SJSA1 (cell line): ENCODE measurements at places on chromosomes 5 and 9. TPM values are rescaled to one million over a fixed set of nuclear protein-coding genes. Genes with fewer than 3 reads are reported as not detected.

- DNase-seq: no peak
Measured at GRCh38 chr5:8176101-8176693, 307.2 kb downstream of the MTRR start.

- no peak for DNase-seq
Measured at GRCh38 chr9:127549218-127549617, 62.9 kb upstream of the STXBP1 start.

DNA sequence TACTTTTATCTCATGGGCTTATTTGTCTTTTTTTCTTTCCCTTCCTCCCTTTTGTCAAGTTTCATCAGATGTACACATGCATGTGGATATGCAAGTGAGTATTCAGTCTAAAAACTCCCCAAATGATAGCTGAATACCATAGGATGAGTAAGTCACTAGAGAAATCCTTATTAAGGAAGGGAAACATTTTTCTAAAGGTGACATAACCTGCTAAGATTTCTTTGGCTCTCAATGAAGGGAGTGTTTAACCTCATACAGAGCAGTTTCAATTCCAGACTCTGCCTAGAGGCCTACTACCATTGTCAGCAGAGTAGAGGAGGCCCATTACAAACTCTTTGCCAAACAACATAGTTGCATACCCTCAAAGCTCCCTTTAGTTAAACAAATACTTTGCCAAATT is 192.4 kb downstream of the ARHGEF28 start:
- no peak for DNase-seq

GRCh38 chr5:57383093-57383861 is 99.3 kb downstream of the ACTBL2 start:
- peak; percentile 89 for DNase-seq

- DNase-seq: no peak
Measured at GRCh38 chr9:77601476-77602099, 46.5 kb downstream of the GNA14 start.

- DNase-seq: no peak
Measured at GRCh38 chr9:68973619-68974018, 40.3 kb downstream of the PRKACG start.

- no peak for DNase-seq
Measured at GRCh38 chr9:106066940-106067524, 372.7 kb downstream of the TMEM38B start.

GRCh38 chr5:169650701-169651331 is 13.7 kb downstream of the DOCK2 start:
- DNase-seq: peak; percentile 71

GRCh38 chr5:141476132-141476911 is 556 bp downstream of the PCDHGC3 start:
- peak; percentile 66 for DNase-seq

- no peak for DNase-seq
Measured at GRCh38 chr5:9013147-9013546, 532.7 kb downstream of the SEMA5A start.

The LHX6 gene
- 4.6 and 6.4 TPM in 2 replicates for total RNA-seq

The ALDH1A1 gene
- not detected in 2 replicates for total RNA-seq

The PCDHAC2 gene
- total RNA-seq: 0.03 TPM in 1 of 2 replicates, not detected in the other

The ZFP37 gene
- 0.31 and 1.00 TPM in 2 replicates for total RNA-seq
